ENCODE measurements at places on chromosomes 3 and 15. TPM values are rescaled to one million over a fixed set of nuclear protein-coding genes. Genes with fewer than 3 reads are reported as not detected.

INSYN1 gene
- total RNA-seq = 3.3 TPM

CCDC174 gene
- total RNA-seq = 6.9 TPM

ZBTB47 gene
- 50.5 TPM for total RNA-seq

GABRA5 gene
- total RNA-seq = not detected

SPATA12 gene
- not detected for total RNA-seq

CLCN2 gene
- 3.3 TPM for total RNA-seq

RTP3 gene
- total RNA-seq = not detected

CRYGS gene
- total RNA-seq = 0.89 TPM

THBS1 gene
- 2,745 TPM for total RNA-seq

FAM131A gene
- 44.6 TPM for total RNA-seq

ZNF774 gene
- 2.8 TPM for total RNA-seq

P3H2 gene
- 23.8 TPM for total RNA-seq

CPN2 gene
- not detected for total RNA-seq

C3orf85 gene
- not detected for total RNA-seq

GOLGA6D gene
- not detected for total RNA-seq

Data from smooth muscle cell of the pulmonary artery (primary cell).